Neural progenitor cell (in vitro differentiated cells): ENCODE measurements at places on chromosomes 1 and 21. TPM values are rescaled to one million over a fixed set of nuclear protein-coding genes. Genes with fewer than 3 reads are reported as not detected.

Gene SRSF11
- 251 and 281 TPM in 2 replicates for total RNA-seq

DNA sequence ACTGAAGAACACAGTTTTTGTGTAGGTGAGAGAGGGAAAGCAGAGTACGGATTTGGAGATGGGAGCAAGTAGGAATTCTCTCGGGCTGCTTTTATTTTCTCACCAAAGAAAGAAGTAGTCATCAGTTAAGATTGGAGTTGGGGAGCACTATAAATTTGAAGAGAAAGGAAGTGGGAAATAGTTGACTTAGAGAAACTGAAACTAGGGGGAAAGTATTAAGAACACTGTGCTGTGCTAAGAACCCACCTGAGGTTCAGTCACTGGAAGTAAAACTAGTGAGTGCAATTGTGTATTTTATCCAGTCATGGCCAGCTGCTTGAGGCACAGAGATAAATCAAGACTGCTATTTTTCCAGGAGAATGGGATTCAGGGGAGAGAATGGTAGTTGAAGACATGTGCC, 37.4 kb downstream of the CLCC1 start:
- no peak for DNase-seq

GRCh38 chr1:229031061-229031460, 239.8 kb upstream of the RAB4A start:
- no peak for DNase-seq

- DNase-seq, result peak; percentile 82
Observed at GRCh38 chr1:61284248-61284854, 202.0 kb downstream of the NFIA start.

Gene TMPRSS15
- total RNA-seq, result not detected in 2 replicates

DNA sequence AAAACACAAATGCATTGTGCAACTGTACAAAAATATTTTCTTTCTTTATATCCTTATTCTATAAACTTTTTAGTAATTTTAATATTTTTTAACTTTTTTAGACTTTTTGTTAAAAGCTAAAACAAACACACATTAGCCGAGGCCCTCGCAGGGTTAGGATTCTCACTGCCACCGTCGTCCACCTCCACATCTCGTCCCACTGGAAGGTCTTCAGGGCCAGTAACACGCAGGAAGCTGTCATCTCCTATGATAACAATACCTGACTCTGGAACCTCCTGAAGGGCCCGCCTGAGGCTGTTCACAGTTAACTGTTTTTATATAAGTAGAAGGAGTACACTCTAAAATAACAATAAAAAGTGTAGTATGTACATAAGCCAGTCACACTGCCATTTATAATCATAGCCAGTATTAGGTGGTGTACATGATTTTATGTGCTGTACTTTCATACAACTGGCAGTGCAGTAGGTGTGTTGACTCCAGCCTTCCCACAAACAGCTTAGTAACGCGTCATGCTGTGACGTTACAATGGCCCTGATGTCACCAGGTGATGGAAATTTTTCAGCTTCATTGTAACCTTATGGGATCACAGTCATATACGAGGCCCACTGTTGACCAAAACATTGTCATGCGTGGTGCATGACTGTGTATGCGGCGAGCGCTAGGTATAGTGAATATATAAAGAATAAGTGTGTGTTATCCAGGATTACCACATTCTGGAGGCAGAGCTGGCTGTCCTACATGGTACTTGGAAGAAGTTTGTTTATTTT, 8.8 kb downstream of the TFF2 start:
- DNase-seq, result no peak

Gene GREM2
- total RNA-seq, result not detected in 2 replicates

DNA sequence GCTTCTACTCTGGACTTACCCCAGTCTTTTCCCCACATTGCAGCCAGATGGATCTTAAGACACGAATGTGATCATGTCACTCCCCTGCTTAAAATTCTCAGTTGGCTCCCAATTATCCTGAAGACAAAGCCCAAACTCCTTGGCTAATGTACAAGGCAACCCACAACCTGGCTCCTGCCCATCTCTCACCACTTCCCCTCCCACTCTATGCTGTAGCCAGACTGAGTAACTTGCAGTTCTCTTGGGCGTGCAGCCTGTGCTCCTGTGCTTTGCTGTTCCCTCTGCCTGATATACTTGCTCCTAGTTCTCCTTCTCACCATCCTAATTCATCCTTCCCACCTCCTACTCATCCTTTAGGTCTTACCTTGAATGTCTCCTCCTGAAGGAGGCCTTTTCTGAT, 56.2 kb downstream of the LGR6 start:
- no peak for DNase-seq

DNA sequence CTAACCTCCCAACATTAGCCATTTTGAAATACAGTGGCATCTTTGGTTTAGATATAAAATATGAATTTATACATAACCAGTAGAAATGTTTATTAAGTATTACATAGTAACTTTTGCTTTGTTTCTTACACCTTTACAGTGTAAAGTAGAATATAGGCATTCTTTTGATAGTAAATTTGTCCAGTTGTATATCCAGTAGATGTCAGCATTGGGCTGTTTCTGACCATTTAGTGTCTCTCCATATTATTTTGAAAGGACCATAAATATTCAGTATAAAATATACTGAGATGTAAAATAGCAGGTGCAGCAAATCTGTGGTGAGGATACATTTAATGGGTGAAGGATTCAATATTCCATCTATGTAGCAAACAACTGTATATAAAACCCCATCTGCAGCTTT, 115.8 kb upstream of the ZRANB2 start:
- no peak for DNase-seq

Gene OR10X1
- not detected in 2 replicates for total RNA-seq

DNA sequence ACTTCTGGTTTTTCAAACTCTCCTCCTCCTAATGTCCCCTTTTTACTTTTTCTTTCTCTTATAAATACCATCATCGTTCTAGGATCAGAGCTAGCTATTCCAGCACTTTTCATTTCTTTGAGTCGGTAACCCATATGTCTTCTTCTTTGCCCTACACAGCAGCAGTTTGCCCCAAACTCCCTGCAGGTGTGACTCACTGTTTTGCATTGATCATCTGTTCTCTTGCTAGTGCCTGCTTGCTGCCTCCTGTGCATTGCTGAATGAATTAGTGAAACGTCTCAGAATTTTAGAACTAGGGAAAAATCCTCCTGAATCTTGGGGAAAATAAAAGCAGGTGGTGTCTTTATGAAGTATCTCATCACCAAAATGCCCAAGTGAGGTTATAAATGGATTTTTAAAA, 21.7 kb downstream of the KCNK2 start:
- no peak for DNase-seq

GRCh38 chr1:172638885-172639831, 19.7 kb upstream of the FASLG start:
- DNase-seq, result no peak

Gene NBPF4
- total RNA-seq, result not detected in 2 replicates

Gene OLFML2B
- 1.3 and 3.0 TPM in 2 replicates for total RNA-seq

DNA sequence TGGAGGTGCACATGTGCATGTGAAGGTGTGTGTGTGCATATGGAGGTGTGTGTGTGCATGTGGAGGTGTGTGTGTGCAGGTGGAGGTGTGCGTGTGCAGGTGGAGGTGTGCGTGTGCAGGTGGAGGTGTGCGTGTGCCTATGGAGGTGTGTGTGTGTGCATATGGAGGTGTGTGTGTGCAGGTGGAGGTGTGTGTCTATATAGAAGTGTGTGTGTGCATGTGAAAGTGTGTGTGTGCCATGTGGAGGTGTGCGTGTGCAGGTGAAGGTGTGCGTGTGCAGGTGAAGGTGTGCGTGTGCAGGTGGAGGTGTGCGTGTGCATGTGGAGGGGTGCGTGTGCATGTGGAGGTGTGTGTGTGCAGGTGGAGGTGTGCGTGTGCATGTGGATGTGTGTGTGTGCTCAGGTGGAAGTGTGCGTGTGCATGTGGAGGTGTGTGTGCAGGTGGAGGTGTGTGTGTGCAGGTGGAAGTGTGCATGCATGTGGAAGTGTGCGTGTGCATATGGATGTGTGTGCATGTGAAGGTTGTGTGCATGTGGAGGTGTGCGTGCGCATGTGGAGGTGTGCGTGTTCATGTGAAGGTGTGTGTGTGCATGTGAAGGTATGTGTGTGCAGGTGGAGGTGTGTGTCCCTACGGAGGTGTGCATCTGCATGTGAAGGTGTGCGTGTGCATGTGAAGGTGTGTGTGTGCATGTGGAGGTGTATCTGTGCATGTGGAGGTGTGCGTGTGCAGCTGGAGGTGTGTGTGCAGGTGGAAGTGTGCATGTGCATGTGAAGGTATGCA, 13.5 kb downstream of the C1orf74 start:
- no peak for DNase-seq

Gene ORC1
- total RNA-seq, result 42.4 and 47.4 TPM in 2 replicates

DNA sequence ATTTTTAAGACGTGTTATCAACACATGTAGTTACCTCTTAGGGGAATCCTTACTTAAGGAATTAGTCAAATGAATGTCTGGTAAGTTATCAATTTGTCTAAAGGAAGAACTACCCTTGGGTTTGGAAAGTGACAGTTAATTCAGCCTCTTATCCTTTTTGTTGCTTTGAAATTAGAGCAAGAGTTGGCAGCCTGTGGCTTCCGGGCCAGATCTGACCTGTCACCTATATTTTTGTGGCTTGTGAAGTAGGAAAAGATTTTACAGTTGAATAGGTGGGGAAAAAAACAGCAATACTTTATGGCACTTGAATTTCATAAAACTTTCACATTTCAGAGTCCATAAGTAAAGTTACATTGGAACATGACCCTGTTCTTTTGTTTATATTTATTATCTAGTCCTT, 5.5 kb downstream of the MRPS6 start:
- DNase-seq, result no peak

DNA sequence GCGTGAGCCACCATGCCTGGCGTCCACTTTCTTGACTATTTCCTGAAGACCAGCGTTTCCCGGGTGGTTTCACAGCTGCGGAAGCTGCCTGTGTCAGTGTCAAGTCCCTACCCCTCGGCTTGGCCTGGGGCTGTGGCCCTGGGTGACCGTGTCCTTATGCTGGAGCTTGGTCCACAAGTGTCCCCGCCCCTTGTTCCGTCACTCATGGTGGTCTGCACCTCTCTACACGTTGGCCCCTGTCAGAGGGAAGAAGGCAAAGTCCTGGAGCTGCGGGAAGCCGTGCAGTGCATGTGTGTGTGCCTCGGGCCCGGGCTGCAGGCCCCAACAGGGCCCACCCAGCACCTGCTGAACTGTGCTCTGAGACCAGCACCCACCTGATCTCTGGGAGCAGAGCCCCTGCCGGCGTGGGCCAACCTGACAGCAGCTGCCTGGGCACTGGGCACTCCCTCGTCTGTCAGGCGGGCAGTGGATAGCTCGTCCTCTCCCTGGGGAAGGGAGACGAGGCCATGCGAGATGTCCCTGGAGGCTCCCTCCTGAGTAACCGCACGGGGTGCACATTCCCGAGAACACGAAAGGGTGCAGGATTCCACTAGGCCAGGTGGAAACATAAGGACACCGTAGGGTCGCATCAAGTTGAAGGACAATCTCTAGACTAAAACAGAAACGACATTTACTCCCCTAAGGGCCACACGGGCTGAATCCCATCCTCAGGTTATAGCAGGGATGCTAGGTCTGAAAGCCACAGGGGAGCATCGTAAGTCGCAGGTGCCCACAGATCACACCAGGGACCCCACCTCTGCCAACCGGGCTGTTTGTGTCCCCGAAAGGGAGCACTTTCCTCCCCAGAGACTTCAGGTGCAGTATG, 2.4 kb upstream of the C1orf159 start:
- DNase-seq, result no peak

GRCh38 chr1:201945863-201946223, 505 bp downstream of the LMOD1 start:
- DNase-seq, result no peak

- DNase-seq, result no peak
Observed at GRCh38 chr1:10630661-10631120, 155.9 kb downstream of the PEX14 start.

Gene P3H1
- total RNA-seq, result 54.9 and 77.8 TPM in 2 replicates

- no peak for DNase-seq
Observed at GRCh38 chr1:89966656-89967055, 28.3 kb upstream of the ZNF326 start.

DNA sequence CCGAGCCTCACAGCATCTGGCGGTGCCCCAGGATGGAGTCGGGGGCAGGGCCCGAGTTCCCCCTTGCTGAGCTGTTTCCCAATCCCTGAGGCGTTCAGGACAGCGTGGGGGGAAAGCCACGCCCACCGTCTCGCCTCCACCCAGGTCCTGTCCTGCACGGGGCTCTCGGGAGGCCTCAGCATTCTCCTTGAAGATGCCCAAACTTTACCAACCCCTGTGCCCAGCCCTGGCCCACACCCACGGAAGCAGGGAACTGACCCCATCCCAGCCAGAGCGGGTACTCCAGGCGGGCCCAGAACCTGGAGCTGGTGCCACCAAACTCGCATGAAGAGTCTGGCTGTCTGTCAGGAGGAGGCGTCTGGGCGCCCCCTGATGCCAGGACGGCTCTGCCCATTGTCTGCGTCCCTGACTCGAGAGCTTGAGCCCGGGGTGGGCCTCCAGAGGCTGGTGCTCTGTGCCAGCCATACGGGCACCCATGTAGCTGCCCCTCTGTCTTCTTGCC, 35.3 kb upstream of the POFUT2 start:
- peak; percentile 15 for DNase-seq

DNA sequence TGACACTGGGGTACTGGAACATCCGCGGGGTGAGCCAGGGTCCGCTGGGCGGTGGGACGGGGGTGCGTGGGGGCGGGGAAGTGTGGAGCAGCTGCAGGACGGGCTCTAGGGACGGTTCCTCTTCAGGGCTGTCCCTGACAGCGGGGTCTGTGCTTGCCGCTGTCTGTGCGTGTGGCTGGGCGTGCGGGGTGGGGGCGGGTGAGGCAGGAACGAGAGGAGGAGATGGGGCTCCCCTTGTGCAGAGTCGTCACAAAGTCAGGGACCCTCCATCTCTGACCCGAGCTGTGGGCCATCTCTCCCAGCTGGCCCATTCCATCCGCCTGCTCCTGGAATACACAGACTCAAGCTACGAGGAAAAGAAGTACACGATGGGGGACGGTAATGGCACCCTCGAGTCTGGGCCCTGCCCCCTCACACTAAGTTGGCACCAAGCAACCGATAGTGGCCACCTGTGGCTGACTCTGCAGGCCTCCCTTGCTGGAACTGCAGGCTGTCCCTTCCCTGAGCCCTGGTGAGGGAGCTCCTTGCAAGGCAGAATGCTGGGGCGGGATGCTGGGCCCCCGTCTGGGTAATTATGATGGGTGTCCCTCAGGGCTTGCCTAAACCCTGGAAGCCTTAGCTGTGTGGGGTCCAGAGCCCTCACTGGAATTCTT, 392 bp downstream of the GSTM2 start:
- DNase-seq, result no peak

DNA sequence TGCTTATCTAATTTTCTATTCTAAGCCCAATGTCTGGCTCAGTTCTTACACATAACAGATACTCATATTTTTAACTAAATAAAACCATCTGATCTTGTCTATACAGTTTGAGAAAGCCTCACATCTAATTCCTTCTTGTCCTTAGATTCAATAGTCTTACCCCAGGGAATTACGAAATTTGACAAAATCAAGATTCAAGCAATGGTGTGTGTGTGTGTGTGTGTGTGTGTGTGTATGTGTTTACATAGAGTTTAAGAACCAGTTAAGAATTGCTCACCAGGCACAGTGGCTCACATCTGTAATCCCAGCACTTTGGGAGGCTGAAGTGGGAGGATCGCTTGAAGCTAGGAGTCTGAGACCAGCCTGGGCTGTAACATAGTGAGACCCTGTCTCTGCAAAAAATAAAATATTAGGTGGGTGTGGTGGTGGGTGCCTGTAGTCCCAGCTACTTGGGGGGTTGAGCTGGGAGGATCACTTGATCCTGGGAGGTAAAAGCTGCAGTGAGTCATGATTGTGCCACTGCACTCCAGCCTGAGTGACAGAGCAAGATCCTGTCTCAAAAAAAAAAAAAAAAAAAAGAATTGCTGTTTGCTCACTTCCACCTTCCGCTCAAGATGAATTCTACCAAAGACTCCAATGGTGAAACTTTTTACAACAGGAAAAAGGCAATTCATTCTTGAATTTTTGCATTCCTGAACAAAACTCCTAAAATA, 6.2 kb downstream of the WDR64 start:
- DNase-seq, result no peak

Gene OR2T11
- not detected in 2 replicates for total RNA-seq
